ENCODE measurements at places on chromosomes 4 and X.

DNA sequence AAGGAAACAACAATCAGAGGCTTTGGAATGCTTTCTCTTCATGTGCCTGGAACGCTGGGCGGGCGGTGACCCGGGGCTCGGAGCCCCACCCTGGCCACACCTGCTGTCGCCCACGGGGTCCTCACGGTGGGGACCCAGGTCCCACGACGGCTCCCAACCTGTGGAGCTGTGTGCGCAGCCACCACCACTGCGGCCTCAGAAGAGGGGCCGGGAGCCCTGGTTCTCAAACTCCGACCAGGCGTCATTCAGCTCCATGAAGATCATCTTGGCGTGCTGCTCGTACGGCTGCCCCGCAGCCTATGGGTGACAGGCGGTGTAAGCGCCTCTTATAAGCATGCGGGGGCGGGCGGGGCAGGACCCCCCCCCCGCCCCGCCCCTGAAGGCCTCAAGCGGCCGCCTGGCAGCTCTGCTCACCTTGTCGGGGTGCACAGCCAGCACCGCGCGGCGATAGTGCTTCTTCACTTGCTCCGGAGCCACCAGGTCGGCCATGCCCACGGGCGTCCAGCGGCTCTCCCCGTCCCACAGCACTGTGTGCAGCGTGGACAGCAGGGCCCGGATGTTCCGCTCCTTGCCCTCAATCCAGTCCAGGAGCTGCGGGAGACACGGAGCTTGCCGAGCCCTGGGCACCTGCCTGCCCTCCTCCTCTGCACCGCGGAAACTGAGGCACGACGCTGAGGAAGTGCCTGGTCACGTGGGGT is 23.7 kb upstream of the CPLX1 start:
- DNase-seq = no peak

- no peak for DNase-seq
Measured at GRCh38 chr4:152515678-152516077, 20.2 kb downstream of the FBXW7 start.

DNA sequence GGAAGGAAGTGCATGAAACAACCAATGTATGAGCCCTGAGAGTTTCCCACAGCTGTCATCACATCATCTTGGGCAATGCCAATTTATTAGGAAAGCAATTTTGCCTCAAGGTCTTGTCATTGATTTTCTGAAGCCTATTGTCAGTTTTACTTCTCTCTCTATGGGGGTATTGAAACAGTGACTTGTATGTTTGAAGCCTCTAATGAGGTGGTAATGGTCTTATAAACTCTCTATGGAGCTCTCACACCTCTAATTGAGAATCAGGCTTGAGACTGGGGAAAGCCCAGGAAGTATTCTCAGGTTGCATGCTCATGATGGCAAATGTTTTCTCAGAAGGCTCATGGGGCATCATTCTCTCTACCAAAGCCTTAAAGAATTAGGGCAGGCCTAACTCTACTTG is 308.2 kb upstream of the EMCN start:
- no peak for DNase-seq

DNA sequence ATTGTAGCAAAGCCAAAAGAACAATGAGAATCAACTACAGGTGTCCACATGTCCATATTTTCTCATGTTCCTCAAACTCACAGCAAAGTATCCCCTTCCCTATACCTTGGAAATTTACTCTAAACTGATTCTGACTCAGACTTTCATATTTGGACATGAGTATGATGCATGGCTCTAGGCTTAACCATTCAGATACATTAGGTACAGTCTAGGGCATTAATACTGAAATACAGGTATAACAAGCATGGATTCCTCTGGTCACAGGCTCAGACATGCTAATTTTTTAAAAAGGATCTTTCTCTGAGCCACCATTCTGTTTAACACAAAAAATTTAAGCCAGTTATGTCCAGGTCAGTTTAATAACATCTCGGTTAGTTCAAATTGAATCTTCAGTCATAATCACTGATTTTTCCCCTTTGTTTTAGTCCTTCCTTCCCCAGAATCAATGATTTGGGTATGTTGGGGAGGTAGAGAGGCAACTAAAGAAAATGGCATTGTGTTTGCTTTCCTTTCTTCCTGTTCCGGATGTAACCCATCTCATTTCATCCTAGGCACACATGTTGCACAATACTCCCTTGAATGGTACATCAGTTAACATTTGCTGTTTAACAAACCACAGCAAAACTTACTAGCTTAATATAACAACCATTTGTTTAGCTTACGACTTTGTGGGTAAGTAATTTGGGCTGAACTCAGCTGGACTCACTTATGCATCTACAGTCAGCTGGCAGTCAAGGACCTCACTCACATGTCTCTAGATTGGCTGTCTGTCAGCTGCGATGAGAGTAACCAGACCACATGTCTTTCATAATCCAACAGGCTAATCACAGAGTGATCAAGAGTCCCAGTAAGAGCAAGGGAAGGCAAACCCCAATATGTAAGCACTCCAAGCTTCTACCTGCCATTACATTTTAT is 75.3 kb upstream of the GRIA3 start:
- no peak for DNase-seq

- no peak for DNase-seq
Measured at GRCh38 chr4:7941111-7941964, 1.7 kb upstream of the AFAP1 start.

DNA sequence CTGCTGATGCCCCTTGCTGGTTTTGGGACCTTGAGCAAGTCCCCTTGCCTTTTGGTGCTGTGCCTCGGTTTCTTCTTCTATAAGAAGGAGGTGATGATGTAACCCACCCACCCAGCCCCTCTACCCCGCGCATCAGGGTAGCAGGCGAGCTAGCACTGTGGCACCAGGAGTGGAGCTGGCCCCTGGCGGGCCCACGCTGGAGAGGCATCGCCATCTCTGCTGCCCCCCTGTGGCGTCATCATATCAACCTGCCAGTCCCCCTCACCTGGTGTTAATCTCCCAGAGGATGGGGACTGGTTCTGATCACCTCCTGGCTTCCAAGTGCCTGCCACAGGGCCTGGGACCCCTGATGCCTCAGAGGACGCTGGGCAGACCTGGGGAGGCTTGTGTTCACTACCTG is 6.3 kb upstream of the SORCS2 start:
- DNase-seq = no peak

- no peak for DNase-seq
Measured at GRCh38 chr4:40937140-40937725, 187.5 kb downstream of the NSUN7 start.

DNA sequence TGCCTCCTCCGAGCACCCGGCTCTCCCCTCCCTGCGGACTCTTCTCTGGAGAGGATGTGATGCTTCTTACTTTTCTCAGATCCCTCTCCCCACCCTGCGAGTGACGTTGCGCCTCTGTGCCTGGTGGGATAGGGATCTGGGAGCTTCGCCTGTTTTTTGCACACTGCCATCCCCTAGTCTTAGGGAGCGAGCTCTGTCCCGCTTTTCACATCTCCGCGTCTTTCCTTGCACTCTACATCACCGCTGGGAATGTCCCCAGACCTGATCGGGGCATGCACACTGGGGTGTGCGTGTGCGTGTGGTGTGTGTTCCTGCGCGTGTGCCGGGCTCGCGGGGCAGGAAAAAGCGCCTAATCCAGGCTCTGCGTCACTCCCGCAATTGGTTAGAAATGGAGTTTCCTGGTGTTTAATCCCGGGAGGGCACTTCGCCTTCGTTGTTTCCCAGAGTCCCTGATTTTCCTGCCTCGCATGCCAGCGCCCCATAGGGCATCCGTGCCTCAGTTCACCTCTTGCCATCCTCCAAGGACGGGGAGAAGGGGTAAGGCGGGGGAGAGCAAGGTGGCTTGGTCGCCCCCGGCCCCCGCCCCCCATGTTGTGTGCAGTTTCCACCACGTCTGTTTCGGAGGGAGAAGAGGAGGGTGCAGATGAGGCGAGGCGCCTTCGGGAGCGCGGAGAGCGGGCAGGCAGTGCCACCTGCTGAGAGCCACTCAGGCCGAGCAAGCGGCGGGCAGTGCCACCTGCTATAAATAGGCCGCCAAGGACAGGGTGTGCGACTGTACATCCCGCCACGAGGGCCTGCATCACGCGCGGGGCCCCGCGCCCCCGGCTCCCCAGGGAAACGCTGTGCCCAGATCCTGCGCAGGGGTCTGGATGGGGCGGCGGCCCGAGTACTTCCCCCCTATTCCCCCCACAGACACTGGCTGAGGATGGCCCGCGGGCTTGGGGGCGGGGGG is 759 bp upstream of the TBC1D1 start:
- no peak for DNase-seq

- no peak for DNase-seq
Measured at GRCh38 chrX:5842601-5843000, 386.1 kb downstream of the NLGN4X start.

GRCh38 chr4:113747949-113748348 is 13.6 kb downstream of the CAMK2D start:
- DNase-seq = no peak

DNA sequence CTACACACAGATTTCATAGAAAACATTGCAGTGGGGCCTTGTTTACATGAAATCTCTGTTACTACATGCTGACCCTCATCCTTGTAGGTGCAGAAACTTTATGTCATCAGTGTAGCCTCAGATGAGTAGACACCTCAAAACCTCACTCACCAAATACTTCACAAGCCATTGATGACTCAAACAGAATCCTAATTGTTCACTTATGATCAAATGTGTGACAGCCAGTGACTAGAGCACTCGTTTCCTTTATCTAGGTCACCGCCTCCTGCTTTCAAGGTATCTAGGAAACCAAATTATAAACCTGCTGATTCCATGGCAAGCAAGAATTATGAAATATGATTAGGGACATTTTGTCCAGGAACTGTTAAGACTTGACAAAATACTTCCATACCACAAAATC is 255.8 kb upstream of the GPRIN3 start:
- no peak for DNase-seq

DNA sequence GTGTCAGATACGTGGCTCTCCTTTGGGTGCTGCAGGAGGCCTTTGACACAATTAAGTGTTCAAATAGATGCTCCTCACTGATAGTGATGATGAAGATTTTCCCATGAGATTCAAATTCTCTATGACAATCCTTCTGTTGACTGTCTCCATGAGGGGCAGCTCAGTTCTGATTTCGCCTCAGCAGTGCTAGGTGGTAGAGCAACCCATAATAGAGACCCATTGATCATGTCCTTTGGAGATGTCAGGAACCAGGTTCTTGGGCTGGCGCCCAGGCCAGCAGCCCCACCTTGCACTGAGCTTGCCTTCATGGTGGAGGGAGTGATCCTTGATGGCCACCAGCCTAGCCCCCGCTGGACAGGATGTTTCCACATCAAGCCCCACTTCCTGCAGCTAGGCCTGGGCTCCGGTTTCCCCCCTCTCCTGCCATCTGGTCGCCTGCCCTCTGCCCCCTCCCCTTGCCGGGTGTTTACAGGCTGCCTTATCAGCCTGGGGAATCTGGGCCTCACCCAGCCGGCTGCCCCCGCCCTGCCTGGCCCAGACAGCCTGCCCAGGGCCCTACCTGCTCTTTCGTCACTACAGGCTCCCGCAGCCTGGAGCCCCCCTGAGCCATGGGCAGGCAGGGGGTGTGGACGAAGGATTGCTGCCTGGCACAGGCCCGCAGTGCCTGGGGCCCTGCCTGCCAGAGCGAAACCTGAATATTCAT is 12.6 kb downstream of the ELF4 start:
- no peak for DNase-seq

DNA sequence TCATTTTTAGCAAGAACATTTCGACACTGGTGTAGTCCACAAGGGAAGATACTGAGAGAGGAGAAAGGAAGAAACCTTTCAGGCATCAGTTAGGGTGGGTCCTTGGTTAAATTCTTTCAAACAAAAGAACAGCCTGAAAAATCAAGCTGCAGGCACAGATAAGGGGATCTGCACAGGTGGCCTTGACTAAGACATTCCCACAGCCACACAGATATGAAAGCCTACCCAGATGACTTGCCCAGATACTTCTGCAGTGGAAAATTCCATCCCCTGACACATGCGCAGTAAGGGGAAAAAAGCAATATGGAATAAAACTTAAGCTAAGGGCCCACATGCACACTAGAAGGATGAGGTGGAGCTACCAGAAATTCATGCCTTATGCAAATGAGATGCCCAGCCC is 8.9 kb upstream of the TMEM165 start:
- no peak for DNase-seq

DNA sequence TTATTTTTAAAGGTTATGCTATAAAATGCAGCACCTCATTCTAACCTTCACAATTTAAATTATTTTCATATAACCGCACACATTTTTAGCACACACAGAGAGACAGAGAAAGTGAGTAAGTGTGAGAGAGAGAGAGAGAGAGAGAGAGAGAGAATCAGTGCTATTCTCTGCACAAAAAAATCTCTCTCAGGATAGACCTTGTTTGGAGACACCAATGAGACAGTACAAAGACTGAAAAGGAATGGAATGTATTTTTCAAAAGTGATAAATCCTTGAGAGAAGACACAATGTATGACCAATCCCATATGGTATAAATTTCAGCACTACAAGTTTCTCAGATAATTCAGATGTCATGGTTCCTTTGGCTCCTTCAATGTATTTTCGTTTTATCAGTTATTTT is 132.1 kb upstream of the PCDH18 start:
- no peak for DNase-seq

GRCh38 chrX:153768311-153769157 is 4.5 kb downstream of the PLXNB3 start:
- no peak for DNase-seq

DNA sequence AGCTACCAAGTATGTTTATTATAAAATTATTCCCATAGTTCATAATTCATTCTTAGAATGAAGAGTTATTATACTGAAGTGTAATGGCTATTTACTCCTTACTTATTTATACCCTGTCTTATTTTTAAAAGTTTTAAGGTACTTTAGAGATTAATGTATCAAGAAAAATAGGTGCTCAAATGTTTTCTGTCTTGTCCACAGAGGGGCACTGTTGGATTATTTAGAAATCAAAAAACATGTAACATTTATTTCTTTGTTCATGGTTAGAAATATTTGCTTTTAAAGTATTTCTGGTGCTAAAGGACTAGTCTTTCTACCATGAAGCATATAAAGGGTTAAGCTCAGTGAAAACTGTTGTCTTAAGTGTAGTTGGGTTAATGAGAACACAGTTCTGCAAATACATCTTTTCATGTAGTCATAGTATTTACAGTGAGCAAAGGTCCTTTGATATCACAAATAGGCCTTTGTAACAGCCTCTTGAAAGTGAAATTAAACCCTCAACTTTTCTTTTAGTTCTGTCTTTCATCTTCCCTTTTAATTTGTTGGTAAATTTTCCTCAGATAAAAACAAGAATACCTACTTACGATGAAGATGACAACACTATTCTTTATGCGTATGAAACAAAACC is 7.7 kb downstream of the SCML1 start:
- no peak for DNase-seq

- no peak for DNase-seq
Measured at GRCh38 chrX:10988653-10989052, 122.5 kb upstream of the HCCS start.

Data from activated naive CD4-positive, alpha-beta T cell (primary cell).